ENCODE measurements at places on chromosomes 6 and 20. TPM values are rescaled to one million over a fixed set of nuclear protein-coding genes. Genes with fewer than 3 reads are reported as not detected.

GRCh38 chr6:34138191-34138590 is 7.7 kb downstream of the GRM4 start:
- no peak for DNase-seq

DNA sequence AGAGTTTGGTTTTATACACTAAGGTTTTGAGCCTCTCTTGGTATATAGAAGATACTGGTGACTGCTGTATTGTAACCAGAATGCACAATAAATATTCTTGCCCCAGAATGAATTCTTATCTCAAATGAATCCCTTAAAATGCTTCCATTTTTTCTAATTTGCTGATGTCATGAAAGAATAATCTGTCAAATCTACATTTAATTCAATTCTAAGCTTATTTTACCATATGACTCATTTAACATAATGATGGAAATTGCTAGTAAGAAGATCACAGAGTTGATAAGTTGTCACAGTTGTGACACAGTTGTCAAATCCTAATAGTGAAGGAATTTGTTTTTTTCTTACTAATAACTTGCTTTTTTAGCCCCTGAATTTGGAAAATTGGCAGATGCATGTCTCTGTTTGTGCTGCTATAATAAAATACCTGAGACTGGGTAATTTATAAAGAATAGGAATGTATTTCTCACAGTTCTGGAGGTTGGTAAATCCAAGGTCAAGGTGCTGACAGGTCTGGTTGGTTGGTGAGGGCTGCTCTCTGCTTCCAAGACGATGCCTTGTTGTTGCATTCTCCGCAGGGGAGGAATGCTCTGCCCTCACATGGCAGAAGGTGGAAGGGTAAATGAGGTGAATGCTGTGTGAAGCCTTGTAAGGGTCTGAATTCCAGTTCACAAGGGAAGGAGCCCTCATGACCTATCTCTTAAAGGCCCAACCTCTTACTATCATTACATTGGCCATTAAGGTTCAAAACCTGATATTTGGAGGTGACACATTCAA is 4.7 kb downstream of the ECT2L start:
- DNase-seq: no peak

DNA sequence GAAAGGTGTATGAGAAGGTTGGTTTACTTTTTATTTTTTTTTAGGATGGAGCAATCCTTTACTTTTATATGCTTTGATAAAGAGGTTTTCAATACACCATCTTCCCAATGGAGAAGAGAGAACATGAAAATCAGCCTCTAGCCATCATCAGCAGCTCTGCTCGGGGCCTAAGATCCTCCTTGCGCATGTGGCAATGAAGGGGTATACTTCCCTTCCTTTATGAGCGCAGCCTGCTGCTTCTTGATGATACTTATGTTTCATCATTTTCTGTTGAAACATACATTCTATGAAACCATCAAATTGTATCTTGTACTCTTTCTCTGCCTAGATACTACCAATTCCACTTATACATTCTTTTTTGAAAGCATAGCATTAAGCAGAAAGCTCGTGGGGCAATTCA is 74.5 kb downstream of the MAP7 start:
- no peak for DNase-seq

- no peak for DNase-seq
Observed at GRCh38 chr6:168905451-168906090, 348.1 kb downstream of the THBS2 start.

DNA sequence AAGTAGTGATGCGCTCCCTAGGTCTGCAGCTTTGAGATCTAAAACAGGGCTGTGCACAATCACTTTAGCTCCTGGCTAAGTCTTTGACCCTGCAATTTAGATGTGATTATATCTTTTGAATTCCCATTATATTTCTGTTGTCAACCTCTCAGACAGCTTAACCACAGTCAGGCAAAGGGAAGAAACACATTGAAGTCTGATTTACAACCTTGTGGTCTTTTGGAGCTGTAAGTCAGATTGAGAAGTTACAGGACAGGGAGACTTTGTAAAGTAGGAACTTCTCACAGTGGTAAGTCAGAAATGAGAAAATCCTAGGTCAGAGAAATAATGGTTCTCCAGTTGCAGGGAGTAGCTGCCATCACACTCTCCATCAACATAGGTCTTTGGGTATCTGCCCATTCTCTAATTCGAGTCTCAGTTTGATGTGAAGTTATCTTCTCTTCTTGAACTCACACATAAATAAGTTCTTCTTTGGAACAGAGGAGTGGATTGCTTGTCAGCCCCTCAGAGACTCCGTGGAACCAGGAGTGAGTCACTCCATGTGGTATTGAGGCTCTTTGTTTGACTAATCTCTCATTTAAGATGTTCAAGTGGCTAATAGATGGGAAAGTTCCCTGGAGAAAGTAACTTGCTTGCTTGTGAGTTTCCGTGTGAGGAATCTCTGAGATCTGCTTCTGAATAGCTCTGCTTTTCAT is 35.0 kb upstream of the SGK1 start:
- DNase-seq: no peak

DNA sequence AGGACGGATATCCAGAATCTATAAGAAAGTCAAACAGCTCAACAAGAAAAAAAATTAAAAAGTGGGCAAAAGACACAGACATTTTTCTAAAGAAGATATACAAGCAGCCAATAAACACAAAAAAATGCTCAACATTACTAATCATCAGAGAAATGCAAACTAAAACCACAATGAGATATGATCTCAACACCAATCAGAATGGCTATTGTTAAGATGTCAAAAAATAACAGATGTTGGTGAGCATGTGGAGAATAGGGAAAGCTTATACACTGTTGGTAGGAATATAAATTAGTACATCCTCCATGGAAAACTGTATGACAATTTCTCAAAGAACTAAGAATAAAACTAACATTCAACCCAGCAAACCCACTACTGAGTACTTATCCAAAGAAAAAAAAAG is 23.3 kb upstream of the OSTM1 start:
- DNase-seq: no peak

DNA sequence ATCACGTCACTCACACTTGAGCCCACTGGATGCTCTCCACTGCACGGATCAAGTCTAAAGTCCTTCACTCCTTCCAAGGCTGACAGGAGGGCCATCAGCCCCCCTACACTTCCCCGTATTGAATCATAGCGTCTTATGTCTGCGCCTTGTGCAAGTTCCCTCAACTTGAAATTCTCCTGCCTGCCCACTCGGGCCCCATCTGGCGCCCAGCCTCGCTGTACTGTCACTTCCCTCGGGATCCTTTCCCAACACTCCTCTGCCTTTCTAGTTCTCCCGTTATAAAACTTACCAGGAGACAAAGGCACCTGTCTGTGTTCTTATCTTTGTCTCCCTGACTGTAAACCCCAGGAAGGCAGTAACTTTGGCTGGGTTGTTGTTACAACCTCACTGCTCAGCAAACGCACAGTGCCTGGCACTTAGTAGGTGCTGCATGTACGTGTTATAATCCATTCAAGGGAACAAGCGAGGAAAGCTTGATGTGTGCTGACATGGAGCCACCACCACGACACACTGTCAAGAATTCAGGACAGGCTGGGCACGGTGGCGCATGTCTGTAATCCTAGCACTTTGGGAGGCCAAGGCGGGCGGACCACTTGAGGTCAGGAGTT is 33.8 kb upstream of the ZFAND3 start:
- no peak for DNase-seq

DNA sequence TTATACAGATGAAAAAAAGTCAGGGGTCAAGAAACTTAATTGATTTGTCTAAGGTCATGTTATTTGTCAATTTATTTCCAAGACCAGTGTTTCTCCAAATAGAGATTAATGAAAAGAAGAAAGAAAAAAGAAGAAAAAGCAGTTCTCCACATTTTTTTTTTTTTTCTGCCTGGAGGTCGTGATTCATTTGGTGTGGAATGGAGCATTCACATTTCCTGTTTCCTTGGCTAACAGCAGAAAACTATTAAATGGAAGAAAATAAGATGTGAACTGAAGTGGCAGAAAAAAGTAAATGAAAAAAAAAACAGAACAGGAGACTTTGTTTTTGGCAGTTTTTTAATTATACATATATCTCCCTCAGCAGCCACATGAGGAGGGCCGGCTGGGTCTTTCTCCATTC is 470.8 kb upstream of the ZNF337 start:
- no peak for DNase-seq

- DNase-seq: no peak
Observed at GRCh38 chr20:24296477-24297261, 172.8 kb upstream of the SYNDIG1 start.

The BEND3 gene
- 8.5 TPM for total RNA-seq

DNA sequence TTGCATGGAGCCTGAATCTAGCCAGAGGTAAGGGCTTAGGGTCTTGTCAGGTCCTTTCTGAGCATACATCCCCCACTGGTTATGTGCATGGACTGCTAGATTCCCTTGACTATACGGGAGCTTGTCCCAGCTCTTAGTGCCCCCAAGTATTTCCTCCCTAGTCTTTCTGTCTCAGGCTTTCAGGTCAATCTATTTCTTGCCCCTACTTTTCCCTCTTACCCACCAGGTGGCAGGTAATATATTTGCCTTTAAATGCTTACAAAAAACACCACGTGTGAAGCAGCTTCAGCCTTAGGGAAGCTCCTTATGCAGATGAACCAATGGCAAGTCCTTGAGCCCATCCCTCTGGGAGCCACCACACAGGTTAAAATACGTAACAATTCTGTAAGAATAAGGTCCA is 454.2 kb downstream of the GRIK2 start:
- no peak for DNase-seq

- DNase-seq: no peak
Observed at GRCh38 chr6:80531681-80532619, 425.5 kb downstream of the BCKDHB start.

The TMEM74B gene
- total RNA-seq: not detected

GRCh38 chr6:37207903-37208456 is 38.0 kb downstream of the PIM1 start:
- peak; percentile 91 for DNase-seq

The BIRC7 gene
- 0.48 TPM for total RNA-seq

DNA sequence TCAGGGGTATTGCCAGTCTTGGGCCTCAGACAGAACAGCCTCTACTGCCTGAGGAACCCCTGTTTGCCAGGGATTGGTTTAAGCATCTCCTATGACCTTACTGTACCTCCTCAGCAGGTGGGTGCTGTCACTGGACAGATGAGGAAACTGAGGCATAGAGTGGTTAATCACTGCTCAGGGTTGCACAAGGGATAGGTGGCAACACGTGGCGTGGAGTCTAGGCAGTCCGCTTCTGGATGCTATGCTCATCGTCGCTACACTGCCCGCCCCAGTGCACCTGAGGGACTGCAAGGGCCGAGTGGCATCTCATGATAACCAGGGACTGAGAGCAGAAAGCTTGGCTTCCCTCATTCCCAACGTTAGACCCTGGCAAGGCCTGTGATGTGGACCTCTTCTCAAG is 101.8 kb upstream of the SULF2 start:
- no peak for DNase-seq

The CARMIL1 gene
- total RNA-seq: 27.7 TPM

DNA sequence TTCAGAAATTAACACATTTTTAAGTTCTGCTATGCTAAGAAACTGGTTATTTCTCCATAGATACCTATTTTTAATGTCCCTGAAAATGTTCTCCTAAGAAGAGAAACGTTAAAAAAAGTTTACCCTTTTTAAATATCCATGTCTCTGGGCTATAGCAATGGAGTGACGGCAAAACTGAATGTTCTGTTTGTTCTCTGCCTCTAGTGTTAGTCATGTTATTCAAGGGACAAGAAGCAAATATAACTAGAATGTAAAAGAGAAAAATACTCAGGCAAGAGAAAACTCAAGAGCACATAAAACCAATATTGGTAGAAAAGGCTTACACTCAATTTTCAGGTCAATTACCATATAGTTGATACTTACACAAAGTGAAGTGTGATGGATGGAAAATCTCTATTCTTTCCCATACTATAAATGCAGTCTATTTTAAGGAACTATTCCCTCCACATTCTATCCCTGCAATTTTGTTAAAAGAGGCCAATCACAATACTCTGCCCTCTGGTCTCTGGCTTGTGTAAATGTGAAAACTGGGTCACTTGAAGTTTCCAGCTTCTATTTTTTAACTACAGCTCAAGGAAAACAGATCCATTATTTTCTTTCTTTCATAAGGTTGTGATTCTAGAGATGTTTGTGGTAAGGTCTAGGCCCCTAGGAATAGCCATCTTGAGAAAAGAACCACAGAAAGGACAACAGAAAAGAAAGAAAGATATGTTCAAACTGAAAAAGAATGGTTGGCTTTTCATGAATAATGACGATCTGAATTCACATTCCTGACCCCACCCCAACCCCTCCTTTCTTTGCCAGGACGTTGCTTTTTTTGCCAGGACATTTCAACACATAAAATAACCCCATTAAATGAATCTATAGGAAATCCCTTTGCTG is 200.3 kb upstream of the FAM83B start:
- no peak for DNase-seq

The GGTLC1 gene
- not detected for total RNA-seq

DNA sequence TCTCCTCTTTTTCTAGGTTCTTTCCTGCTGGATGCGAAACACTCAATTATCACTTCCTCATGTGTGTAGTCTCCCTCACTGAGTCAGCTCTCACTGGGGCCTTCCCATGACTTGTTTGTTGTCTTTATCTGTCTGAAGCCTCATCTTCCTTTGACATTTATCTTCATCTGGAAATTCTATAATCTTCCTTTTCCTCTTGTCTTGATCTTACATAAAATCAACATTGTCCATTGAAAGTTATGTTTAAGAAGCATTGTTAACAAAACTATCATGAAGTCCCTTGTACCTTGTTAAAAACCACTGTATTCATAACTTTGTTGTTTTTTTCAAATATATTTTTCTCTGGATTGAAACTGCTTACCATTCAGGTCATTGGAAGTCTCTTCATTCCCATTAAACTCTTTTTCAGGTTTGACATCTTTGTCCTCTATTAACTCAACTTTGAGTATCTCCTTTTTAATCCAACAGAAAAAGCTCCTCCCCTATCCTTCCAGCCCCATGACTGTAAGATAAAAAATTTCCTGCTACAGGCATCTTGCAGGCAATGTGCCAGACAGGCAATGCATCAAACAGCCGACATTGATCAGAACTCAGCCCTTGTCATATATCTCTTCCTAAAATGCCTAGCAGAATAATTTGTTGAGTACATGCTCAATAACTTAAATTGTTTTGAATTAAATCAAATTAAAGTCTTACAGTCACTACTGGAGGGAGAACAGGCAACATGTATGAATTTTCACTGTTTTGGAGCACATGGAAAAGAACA is 34.8 kb downstream of the MYLIP start:
- DNase-seq: no peak

GRCh38 chr6:36998723-36999038 is 6.8 kb upstream of the FGD2 start:
- DNase-seq: no peak

GRCh38 chr6:32462609-32463008 is 22.9 kb downstream of the HLA-DRA start:
- DNase-seq: no peak

DNA sequence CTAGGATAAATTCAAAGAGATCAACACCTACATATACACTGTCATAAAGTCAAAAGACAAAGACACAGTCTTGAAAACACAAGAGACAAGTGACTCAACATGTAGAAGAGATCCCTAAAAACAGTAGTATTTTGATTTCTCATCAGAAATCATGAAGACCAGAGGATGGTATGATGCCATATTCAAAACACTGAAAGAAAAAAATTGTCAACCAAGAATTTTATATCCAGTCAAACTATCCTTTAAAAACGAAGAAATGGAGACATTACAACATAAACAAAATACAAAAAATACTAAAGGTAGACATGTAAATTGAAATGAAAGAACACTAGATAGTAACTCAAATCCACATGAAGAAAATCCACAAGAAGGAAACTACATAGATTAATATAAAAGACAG is 27.3 kb upstream of the HBS1L start:
- DNase-seq: no peak
